ENCODE measurements at places on chromosomes 13 and 19.

GRCh38 chr13:47829690-47830089 lies 171.4 kb downstream of the SUCLA2 start:
- no peaks in the 10 kb centered on the region for H3K36me3 ChIP-seq
- H3K27ac ChIP-seq, result no peak overlapping the region
- DNase-seq, result no peak
- no peaks in the 10 kb centered on the region for H3K27me3 ChIP-seq
- no peaks in the 10 kb centered on the region for H3K4me1 ChIP-seq
- H3K4me3 ChIP-seq, result no peak overlapping the region

DNA sequence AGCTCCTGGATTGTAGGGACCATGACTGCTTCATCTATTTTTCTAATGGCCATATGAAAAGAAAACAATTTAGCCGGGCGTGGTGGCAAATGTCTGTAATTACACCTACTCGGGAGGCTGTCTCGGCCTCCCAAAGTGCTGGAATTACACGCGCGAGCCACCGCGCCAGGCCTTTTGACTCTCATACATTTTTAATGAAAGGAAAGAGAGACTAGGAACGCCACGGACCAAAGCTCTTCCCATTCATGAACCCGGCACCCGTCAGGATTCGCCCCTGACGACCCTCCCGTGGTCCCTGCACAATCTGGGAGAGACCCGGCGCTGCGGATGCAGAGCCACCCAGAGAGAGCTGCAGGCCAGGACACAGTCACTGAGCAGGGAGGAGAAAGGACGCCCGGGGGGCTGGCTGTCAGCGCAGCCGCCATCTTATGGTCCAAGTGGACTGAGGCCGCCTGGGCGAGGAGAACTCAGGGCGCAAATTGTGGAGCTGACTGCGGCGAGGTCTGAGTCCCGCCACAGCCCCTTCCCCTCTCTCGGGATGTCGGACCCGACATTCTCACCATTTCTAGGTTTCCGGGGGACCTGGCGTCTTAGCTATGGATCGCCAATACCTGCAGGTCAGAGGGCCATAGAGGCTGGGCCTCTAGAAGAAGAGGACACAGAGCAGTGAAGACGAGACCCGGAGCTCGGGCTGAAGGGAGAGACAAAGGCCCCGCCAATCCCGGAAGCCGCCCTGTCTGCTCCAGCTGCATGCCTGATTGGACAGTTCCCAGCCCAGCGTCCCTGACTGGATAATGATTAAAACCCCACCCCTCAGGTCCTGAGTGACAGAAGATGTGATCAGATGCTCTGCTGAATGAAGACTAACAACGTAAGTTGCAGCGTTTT lies at the start of gene ZNF681:
TSS of gene ZNF681 (minus strand) at position 705 of the 888 bp plus-strand sequence. CDS start at position 563, 142 bp downstream.
- peak within 1 kb of the TSS; percentile 87 for H3K27ac ChIP-seq
- no peaks in the 10 kb centered on the region for H3K27me3 ChIP-seq
- H3K4me3 ChIP-seq, result peak within 1 kb of the TSS; percentile 73
- no peaks in the 10 kb centered on the region for H3K36me3 ChIP-seq
- peaks cover 27% of the 10 kb centered on the region for H3K4me1 ChIP-seq
- peak; percentile 58 for DNase-seq

GRCh38 chr19:18951721-18952281 lies 10.8 kb upstream of the HOMER3 start:
- no peaks in the 10 kb centered on the region for H3K27me3 ChIP-seq
- no peak overlapping the region for H3K4me3 ChIP-seq
- no peak overlapping the region for H3K27ac ChIP-seq
- no peak for DNase-seq
- H3K4me1 ChIP-seq, result peaks cover 6% of the 10 kb centered on the region
- H3K36me3 ChIP-seq, result no peaks in the 10 kb centered on the region

- no peak for DNase-seq
- H3K36me3 ChIP-seq, result no peaks in the 10 kb centered on the region
- no peaks in the 10 kb centered on the region for H3K27me3 ChIP-seq
Observed at GRCh38 chr13:50918567-50918966, 9.0 kb downstream of the RNASEH2B start.

DNA sequence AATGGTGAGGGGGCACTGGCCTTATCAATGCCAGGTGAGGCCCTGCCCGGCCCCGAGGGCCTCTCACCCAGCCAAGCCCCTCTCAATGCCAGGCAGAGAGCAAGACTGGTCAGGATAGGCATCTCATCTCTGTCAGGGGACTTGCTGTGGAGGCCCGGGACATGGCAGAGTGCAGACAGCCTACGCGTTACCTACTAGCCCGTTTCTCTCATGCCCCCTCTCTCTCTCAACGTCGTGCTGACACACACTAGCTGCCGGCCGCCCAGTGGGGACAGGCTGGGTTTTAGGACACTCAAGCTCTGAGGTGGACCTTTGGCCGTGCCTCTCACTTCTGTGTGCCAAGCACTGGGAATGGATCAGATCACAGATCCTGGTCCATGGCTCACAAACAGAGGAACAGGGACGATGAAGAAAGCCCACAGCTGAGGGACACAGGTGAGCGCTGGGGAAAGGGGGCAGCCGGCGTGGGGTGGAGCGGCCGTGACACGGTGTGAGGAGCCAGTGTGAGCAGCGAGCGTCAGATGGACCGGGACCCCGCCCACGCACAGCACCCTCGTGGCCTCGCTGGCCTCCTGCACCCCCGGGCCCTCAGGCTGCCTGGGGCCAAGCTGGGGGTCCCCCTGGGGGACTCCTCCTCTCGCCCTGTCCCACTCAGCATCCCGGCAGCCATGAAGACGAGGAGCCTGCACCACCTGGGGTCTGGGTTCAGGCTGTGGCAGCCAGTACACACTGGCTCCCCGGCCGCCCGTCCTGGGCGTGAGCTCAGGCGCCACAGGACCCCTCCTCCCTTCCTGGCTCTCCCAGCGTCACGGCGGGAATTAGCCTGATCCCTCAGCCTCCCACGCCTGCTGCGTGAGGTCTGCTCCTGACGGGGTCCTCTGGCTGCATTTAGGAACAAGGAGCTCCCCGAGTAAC lies 76.9 kb upstream of the C13orf46 start:
- H3K4me1 ChIP-seq, result no peaks in the 10 kb centered on the region
- DNase-seq, result no peak
- H3K36me3 ChIP-seq, result no peaks in the 10 kb centered on the region

DNA sequence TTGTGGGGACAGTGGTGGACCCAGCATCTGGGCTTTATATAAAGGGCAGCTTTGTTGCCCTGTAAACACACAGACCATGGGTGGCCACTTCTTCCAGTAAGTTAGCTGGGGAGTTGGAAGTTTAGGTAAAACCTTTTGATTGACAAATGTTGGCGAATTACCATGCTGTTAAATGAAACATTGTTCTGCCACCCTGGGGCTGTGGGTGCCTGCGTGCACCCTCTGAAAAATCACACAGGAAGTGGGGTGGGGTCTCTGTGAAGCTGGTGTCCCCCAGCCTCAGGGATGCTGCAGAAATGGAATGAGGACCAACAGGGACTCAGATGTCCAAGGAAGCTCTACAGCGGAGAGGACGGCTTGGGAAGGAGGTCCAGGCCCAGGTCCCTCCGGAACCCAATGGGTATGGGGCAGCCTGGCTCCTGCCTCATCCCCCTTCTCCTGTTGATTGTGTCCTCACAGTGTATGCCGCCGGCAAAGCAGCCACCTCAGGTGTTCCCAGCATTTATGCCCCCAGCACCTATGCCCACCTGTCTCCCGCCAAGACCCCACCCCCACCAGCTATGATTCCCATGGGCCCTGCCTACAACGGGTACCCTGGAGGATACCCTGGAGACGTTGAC lies 2.8 kb upstream of the USF2 start:
- H3K27ac ChIP-seq, result peak overlapping the region; percentile 94
- H3K4me3 ChIP-seq, result no peak overlapping the region
- peaks cover 9% of the 10 kb centered on the region for H3K36me3 ChIP-seq
- no peaks in the 10 kb centered on the region for H3K27me3 ChIP-seq
- H3K4me1 ChIP-seq, result peaks cover 21% of the 10 kb centered on the region
- DNase-seq, result no peak

- no peaks in the 10 kb centered on the region for H3K4me1 ChIP-seq
- no peak overlapping the region for H3K27ac ChIP-seq
- H3K36me3 ChIP-seq, result peaks cover 8% of the 10 kb centered on the region
- H3K4me3 ChIP-seq, result no peak overlapping the region
- DNase-seq, result no peak
Observed at GRCh38 chr13:98874029-98874397, 103.9 kb downstream of the DOCK9 start.

Data from esophagus squamous epithelium (tissue), 5 donors.